Pulmonary artery endothelial cell (primary cell): ENCODE measurements at places on chromosomes 5 and 9. TPM values are rescaled to one million over a fixed set of nuclear protein-coding genes. Genes with fewer than 3 reads are reported as not detected.

DNA sequence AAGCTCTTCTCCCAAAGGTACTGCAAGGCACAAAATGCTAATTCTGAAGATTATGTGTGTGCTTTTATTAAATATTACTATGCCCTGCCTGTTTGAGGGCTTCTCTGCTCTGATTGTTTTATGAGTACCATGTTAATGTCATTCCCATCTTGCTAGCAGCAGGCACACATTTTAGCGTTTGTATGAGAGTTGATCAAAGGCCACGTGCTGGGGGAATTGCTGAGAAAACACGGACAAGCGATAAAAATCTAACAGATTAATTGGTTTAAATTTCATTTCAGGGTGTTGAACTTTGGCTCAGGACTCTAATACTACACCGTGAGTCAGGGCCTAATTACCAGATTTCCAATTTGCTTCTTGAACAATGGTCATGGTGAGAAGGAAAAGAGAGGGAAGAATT is 298.4 kb downstream of the EBF1 start:
- DNase-seq = no peak

Gene INSYN2B
- 8.8 and 21.4 TPM in 2 replicates for total RNA-seq

Gene TLR4
- total RNA-seq = 51.7 and 123 TPM in 2 replicates

GRCh38 chr5:175709276-175709781 is 51.5 kb downstream of the HRH2 start:
- no peak for DNase-seq

Gene FBP2
- total RNA-seq = not detected in 2 replicates

Gene SLCO4C1
- not detected in 2 replicates for total RNA-seq

DNA sequence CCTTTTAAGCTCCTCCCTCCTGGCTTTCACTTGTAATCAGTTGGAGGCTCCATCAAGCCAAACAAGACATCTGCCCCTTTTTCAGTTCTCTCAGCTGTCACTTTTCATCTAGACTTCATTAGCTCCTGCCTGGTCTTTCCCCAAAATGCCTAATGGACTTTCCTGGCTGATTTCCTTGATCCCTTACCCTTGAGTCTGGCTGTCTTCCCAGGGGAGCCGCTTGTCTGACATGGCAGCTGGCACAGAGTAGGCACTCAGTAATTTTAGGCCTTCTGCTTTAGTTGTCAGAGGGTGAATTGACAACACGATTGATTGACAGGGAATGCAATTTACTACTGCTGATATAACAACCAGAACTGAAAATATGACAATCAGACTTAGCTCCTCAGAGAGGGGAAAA is 2.1 kb downstream of the C9orf153 start:
- DNase-seq = no peak

DNA sequence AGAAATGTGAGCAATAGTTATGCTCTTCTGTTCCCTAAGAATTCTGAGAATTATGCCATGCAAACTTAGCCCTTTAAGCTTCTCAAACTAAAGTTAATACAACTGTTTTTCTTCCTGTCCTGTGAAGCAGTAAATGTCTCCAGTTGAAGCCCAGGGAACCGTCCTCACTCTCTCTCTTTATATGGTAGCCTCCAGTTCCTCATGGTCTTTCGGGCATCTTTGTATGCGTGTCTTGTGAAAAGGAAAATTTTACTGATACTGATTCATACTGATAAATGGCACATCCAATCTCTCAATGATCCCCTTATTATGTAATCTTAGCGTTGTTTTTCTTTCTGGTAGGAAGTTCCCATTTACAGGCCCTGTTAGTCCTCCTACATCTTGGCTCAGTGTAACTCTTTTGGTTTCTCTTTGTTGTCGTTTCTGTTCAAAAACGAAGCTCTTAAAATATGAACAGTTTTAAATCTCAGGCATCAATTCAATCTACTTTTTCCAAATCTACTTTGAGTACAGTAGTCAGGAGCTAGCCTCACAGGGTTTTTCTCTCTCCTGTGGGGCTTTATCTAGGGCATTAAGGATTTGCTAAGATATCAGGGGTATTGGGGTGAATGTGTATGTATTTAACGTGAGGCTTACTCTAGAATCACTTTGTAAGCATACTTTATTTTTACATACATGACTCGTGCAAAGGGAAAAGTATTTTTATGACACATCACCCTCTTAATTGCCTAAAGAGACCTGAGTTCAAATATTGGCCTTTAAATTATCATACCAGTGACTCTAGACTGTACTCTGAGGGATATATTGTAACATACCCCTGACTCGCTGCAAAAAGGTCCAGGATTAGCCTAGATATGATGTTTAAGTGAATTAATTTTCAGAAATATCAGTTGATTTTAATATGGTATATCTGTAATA is 258.0 kb downstream of the NR3C1 start:
- no peak for DNase-seq

- no peak for DNase-seq
Observed at GRCh38 chr5:149816661-149817060, 86.6 kb downstream of the PPARGC1B start.

DNA sequence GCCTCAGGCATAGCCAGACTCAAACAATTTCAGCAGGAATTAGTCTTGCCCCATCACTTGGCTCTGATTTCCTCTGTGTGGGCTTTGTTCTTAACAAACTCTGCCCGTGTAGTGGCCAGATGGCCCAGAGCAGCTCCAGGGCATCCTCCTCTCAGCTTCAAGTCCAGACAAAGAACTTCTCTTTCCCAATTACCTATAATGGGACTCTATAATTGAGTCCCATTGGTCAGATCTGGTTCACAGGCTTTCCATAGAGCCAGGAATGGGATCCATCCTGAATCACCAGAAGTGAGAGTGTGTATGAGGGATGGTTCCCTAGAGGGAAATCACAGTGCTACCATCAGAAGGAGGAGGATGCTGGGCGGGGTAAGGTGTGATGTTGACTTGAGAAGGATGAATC is 515.8 kb downstream of the KIF4B start:
- no peak for DNase-seq

Gene C5
- 3.8 and 4.3 TPM in 2 replicates for total RNA-seq

- no peak for DNase-seq
Observed at GRCh38 chr9:135103001-135103446, 15.6 kb downstream of the OLFM1 start.

Gene CDKN2B
- 2.3 and 3.5 TPM in 2 replicates for total RNA-seq

DNA sequence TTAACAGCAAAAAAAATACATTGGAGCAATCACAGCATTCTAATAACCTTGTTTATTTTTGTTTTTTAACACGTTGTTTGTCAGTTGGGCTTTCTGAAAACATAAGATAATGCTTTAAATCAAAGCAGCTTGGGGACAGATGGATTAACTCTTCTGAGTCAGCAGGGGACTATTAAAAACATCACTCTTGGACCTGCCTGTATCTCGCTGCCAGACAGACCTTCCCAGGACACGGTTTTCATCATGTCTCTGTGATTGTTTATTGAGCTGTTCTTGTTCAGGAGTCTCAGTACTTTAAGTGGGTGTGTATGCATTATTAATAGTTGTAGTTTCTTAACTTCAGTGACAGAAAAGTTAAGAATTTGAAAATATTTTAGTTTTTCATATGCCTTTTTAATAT is 173.2 kb downstream of the SH3GL2 start:
- DNase-seq = no peak
